ENCODE measurements at places on chromosomes 3 and 15.

- DNase-seq = no peak
Observed at GRCh38 chr3:148940983-148941382, 50.4 kb upstream of the GYG1 start.

DNA sequence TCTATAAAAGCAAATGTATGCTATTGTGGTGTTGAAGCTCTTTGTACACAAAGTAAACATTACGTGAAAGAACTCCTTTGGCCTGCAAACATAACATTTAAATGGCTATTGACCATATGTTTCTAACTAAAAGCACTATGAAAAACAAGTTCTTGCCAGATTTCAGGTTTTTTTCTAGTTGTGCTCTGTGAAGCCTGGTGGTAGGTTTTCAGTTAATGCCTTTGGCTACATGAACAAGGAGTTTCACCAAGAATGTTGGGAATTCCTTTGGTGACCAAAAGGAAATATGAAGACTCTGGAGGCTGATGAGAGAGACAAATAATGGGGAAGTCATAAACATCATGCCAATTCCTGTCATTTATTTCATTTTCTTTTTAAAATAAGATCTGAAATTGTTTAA lies 66.0 kb downstream of the RBMS3 start:
- DNase-seq = peak; percentile 75

GRCh38 chr3:16448639-16449070 lies 64.8 kb downstream of the RFTN1 start:
- peak; percentile 83 for DNase-seq

DNA sequence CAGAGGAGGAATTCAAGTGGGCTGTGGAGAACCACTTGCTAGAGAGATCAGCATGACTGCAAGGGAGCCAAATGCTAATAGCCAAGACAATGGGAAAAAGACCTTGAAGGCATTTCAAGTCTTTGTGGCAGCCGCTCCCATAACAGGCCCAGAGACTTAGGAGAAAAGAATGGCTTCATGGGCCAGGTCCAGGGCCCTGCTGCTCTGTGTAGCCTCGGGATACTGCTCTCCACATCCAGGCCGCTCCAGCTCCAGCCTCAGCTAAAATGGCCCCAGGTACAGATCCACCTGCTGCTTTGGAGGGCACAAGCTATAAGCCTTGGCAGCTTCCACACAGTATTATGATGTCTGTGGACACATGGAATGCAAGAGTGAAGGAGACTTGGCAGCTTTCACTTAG lies 157.7 kb downstream of the NECTIN3 start:
- no peak for DNase-seq

GRCh38 chr3:73255609-73256029 lies 194.2 kb downstream of the EBLN2 start:
- DNase-seq = peak; percentile 3

GRCh38 chr3:4107430-4107829 lies 195.7 kb upstream of the SETMAR start:
- DNase-seq = no peak

DNA sequence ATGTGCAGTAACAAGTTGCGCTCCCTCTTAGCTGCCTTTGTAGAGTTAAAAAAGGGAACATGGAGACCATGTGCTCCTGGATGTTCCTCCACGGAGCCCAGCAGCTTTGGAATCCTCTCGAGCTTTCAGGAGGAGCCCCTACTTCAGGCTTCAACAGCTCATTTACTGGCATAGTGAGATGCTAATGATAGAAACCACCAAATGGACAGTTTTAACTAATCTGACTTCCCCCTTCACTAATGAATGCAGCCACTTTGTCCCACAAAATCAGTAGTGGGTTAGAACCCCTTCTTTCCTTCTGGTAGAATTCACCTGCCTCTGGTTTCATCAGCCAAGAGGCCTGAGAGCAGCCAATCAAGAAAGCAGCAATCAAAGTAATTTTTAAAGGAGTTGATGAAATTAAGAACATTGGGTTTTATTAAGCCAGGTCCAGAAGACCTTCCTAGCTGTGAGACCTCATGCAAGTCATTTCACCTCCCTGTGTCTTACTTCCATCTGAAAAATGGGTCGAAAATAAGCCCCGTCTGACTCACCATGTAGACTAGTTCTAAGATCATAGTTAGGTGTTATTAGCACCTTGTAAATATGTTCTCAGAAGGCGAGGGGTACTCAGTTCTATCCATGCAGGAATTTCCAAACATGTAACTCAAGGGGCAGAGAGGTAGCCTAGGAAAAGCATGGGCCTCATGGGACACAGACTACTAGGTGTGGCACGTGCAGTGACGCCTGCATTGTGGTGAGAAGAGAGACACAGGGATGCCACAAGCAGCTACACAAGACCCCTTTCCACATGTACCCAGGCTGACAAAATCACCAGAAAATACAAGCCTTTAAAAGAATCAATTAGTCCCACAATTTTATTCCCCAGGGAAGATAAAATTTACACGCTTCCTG lies 179.7 kb upstream of the LPP start:
- no peak for DNase-seq

DNA sequence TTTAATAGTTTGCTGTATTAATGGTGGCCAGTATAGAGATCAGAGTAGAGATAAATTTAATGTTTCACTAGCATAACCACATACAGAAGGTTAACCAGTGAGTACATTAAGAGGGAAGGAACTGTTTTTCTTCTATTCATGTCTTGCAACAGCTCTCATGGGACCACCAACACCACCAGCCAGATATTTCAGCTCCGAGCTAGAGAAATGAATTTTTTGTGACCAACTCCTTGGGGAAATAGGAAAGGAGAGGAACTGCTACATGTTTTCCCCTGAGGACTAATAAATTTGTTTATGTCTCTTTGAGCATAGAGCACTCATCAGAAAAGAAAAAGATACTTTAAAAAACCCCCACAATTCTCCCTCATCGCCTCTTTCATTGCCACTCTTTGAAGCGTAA lies 247.5 kb downstream of the MBNL1 start:
- no peak for DNase-seq

- peak; percentile 32 for DNase-seq
Observed at GRCh38 chr15:99682455-99682854, 50.8 kb downstream of the LYSMD4 start.

DNA sequence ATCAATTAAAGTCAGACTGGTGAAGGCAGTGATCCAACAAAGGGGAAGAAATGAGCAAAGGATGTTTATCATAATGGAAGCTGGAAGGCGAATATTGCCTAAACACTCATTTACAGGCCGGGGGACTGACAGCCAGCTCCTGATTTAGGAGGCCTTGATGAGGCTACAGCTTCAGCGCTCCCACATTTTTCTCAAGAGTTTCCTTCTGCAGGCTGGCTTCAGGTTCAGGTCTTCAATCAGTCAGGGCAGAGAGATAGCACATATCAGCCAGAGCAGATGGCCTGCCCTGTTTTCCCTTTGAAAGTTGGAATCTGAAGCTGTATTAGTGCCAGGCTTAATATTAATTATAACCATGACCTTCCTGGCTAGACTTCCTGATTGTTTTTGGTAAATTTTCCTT lies 218.9 kb downstream of the SV2B start:
- DNase-seq = no peak
